ENCODE measurements at places on chromosomes 4 and X. TPM values are rescaled to one million over a fixed set of nuclear protein-coding genes. Genes with fewer than 3 reads are reported as not detected.

PCDH18 gene
- 26.0 TPM for total RNA-seq

NAA11 gene
- total RNA-seq = not detected

KIAA1210 gene
- total RNA-seq = under 0.01 TPM

FTHL17 gene
- total RNA-seq = not detected

GRCh38 chr4:155667568-155668511 is 1.2 kb downstream of the GUCY1A1 start:
- DNase-seq = peak; percentile 42

- no peak for DNase-seq
Measured at GRCh38 chrX:11949291-11949690, 189.0 kb upstream of the FRMPD4 start.

DNA sequence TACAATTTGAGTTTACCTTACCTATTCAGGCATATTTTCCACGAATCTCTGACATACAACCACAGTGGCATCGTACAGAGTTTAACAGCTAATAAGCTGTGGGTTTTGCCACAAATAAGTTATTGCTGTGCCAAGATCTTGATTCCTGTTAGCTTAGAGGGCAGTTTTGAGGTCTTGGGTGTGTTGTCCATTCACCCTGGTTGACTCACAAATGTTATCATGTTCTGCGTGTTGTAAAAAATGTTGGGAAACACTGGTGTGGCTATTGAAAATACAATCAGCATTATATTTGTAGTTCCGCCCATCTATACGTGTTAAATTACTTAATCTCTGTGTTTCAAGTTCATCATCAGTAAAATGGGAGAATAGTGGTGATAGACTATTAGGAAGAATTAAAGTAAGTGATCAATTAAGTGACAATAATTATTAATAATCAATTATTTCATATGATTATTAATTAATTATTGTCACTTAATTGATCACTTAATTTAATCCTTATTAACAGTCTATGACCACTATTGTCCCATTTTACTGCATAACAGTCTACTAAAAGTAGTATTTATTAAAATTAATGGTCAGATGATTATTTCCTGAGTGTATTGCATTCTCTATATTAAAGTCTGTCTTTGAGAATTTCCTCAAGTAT is 96.3 kb downstream of the TMA16 start:
- no peak for DNase-seq

GRCh38 chrX:83510510-83511062 is 2.5 kb downstream of the POU3F4 start:
- DNase-seq = no peak

DNA sequence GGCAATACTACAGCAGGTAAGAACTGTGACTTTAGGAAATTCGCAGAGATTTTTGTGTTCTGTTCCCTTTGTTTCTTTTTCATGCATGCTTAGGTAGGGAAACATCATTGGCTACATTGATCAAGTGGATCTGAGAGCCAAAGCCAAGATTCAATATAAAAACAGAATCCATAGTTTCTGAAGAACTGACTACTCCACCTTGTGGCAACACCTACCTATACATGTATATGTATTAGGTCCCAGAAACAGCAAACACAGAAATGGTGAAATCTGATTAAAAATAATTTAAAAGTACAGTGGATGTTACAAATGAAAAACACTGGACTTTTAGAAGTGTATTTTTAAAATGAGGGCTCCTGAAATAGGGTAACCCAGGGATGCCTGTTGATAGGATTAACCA is 322.6 kb upstream of the MAOA start:
- DNase-seq = no peak

GRCh38 chr4:75566911-75567310 is 11.0 kb downstream of the ODAPH start:
- no peak for DNase-seq
